ENCODE measurements at places on chromosomes 7 and 10. TPM values are rescaled to one million over a fixed set of nuclear protein-coding genes. Genes with fewer than 3 reads are reported as not detected.

The ZNF716 gene
- total RNA-seq = not detected

The GDF2 gene
- total RNA-seq = not detected

The SSC4D gene
- total RNA-seq = 0.92 TPM

DNA sequence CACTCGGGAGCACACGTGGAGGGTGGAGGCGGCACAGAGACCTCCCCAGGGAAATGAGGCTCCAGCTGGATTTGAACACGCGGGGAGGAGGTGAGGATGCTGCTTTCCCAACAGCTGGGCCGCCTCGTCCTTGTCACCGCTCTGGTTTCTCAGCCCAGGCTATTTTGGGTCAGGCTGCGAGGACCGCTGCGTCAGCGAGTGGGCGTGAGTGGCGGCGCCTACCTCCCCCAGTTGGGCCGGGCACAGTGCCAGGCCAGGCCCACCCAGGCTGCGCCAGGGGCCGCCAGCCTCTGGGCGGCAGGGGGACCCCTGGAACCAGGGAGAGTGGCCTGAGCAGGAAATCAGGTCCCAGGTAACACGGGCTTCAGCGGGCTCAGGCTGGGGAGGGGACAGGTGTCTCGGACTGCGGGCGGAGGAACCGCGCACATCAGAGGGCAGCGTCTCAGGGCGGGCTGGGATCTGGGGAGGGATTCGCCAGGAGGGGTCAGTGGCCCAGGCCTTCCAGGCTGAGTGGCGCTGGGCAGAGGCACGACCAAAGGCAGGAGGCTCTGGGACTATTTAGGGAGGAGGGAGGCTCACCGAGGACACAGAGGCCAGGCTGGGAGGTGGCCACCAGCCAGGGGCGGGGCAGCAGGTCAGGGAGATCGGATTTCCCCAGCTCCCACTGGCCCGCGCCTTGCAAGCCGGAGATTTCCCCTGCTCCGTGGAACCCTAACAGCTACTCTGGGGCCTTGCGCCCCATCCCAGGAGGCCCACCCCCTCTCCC is 125.2 kb upstream of the RET start:
- peak; percentile 42 for DNase-seq

DNA sequence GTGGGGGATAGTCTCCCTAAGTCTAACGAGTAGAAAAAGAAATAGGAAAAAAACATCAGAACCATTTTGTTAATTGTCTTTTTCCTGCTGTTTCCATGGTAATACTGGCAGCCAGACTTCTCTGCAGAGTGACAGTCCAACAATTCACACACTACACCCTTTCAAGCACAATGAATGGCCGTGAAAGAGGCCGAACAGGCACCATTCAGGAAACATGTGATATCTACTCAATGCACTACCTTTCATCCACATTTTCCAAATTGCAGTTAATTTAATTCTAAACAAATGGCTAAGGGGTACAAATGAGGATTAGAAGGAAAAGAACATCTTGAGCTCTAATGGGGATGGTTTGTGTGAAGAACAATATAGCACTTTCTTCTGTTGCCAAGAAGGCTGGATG is 358.5 kb upstream of the ANKRD30A start:
- no peak for DNase-seq
